ENCODE measurements at places on chromosomes 7 and 10.

- no peak for DNase-seq
Measured at GRCh38 chr7:100074841-100075240, 6.7 kb downstream of the ZNF3 start.

GRCh38 chr10:103013416-103013815 is 95.3 kb downstream of the CNNM2 start:
- no peak for DNase-seq

GRCh38 chr10:99700649-99701048 is 31.3 kb downstream of the COX15 start:
- no peak for DNase-seq

GRCh38 chr10:119933179-119933578 is 40.6 kb downstream of the SEC23IP start:
- DNase-seq, result no peak

GRCh38 chr7:149261316-149261828 is 624 bp upstream of the ZNF783 start:
- DNase-seq, result no peak

- DNase-seq, result no peak
Measured at GRCh38 chr7:44473295-44473694, 17.2 kb downstream of the NUDCD3 start.

DNA sequence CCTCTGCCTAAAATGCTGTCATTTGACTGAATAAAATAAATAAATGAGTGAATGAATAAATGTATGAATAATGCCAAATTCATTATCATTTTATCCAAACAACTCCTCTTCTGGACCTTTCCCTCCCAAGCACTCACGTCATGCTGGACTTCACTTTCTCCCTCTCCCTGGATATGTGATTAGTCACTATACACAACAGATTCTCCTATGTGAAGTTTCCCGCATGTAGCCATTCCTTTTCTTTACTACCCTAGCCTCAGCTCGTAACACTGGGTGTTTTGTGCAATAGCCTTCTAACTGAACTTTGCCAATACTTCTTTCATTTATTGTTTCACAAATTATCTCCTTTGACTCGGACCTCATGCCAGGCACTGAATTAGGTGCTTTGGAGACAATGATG is 87.6 kb upstream of the IL6 start:
- DNase-seq, result no peak

- no peak for DNase-seq
Measured at GRCh38 chr10:65555192-65555591, 1370.6 kb upstream of the LRRTM3 start.

DNA sequence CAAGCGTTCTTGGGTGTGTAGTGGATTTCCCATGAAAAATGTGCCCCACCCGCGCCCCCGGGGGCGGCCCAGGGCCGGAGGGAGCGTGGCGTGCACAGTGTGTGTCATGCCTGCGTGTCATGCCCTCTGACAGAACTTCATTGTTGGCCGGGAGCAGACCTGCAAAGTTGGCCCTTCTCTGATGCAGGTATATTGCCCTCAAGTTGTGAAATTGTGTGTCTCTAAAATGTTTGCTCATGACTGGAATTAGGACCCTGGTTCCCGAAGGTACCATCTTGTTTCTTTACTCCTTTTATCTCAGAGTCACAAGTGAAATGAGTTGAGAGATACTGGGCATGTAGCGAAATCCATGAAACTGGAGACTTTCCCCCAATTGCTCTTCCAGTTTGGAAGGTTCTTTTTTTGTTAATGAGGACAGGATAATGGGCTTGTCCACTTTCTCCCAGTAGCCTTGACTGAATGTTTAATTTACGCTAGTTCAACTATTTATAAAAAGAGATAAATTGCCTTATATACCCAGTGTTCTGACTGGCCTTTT is 26.2 kb downstream of the ADK start:
- peak; percentile 16 for DNase-seq

DNA sequence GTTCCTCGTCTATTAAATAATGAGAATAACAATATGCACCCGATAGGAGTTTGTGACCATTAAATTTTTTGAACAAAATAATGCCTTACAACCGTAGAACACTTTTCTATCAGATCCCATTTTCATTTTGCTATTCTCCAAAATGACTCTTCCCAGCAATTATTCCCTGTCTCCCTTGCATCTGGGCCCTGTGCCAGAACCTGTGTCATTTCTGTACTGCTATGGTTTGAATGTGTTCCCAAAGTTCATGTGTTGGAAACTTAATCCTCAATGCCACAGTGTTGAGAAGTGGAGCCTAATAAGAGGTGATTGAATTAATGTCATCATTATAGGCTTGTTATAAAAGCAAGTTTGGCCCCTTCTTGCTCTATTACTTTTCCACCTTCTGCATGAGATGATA is 33.2 kb upstream of the SMNDC1 start:
- no peak for DNase-seq

- DNase-seq, result peak; percentile 1
Measured at GRCh38 chr10:10677479-10677878, 340.2 kb upstream of the CELF2 start.

DNA sequence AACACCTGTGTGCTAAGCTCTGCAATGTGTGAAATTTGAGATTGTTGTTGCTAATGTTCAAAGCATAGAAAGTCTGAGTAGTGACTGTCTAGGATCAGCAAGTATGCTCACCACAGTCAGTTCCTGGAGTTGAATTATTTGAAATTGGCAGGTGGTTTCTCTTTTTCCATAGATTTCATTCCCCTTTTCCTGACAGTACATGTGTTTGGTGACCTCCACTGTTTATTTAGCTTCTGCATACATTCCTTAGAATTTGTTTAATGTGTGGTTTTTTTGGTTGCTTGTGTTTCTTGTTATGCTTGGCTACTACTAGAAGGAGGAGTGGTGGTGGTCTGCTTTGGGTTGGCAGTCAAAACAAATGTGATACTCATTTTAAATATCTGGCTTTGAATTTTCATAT is 52.3 kb downstream of the FOXP2 start:
- DNase-seq, result no peak

GRCh38 chr7:82443547-82444219 is at the start of gene CACNA2D1:
Gene CACNA2D1, minus strand, starts transcription at chr7:82443777.
- DNase-seq, result no peak

- DNase-seq, result no peak
Measured at GRCh38 chr7:127890726-127891125, 140.5 kb downstream of the LRRC4 start.

DNA sequence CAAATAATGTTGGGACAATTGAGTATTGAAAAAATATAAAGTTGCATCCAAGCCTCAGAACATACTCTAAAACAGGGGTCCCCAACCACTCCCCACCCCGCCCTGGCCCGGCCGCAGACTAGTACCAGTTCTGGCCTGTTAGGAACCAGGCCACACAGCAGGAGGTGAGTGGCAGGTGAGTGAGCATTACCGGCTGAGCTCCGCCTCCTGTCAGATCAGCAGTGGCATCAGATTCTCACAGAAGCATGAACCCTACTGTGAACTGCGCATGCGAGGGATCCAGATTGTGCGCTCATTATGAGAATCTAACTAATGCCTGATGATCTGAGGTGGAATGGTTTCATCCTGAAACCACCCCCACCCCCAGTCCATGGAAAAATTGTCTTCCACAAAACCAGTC is 19.4 kb downstream of the HIPK2 start:
- no peak for DNase-seq

GRCh38 chr7:12569673-12570072 is 847 bp upstream of the SCIN start:
- DNase-seq, result no peak

DNA sequence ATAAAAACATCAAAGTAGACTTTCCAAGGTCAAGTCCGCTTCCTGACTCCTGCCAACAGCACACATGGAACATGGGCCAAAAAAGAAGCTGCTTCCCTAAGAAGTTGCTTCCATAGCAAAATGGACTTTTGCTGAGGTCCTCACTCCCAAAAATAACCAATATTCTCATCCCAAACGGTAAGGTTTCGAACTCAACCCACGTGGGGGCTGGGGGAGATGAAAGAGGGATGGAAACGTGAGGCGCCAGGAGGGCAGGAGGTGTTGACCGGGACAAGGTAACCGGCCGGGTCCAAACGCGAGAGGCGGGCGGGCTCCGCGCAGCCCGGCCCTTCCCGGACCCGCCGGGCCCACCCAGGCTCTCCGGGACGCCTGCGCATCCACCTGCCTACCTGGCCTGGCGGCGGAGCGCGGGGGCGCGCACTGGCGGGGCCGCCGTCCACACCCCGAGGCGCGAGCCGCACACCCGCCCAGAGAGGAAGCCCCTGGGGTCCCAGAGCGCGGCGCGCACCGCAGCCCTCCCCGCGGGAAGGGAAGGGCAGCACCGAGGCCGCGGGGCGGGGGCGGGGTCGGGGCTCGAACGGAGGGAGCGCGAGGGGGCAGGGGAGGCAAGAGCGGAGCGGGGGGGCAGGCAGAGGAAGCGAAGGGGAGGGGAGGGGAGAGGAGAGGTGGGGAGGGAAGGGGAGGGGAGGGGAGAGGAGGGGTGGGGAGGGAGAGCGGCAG is 742 bp downstream of the LMBR1 start:
- peak; percentile 20 for DNase-seq

DNA sequence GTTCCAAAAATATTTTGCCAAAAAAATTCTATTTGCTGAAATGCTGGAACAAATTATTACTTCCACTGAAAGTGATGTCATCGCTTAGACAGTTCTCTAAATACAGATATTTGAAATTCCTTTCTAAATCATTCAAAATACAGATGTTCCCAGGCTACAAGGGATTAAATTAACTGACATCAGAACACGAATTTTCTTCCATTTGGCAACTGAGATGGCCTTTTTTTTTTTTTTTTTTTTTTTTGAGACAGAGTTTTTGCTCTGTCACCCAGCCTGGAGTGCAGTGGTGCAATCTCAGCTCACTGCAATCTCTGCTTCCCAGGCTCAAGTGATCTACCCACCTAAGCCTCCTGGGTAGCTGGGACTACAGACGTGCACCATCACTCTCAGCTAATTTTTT is 57.0 kb downstream of the P4HA1 start:
- no peak for DNase-seq

- no peak for DNase-seq
Measured at GRCh38 chr10:89032141-89032891, 41.7 kb downstream of the FAS start.

DNA sequence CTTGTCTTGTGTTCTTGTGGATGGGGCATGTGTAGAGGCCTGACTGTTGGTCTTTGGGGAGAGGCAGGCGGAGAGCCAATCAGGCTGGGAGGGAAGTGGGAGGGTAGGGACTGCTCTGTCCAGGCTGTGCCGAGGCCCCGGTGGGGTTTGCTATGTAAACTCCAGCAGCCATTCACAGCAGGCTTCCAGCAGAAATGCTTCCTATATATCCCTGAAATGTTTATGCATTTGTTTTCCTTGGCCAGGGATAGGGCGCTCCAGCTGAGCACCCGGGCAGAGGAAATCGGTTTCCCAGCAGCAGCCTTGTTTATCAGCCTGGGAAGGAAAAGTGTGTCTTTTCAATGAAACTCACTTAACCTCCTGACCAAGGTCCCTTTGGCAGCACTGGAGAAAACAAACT is 18.3 kb upstream of the AQP1 start:
- DNase-seq, result no peak

GRCh38 chr7:17681965-17682364 is 258.3 kb downstream of the SNX13 start:
- no peak for DNase-seq

DNA sequence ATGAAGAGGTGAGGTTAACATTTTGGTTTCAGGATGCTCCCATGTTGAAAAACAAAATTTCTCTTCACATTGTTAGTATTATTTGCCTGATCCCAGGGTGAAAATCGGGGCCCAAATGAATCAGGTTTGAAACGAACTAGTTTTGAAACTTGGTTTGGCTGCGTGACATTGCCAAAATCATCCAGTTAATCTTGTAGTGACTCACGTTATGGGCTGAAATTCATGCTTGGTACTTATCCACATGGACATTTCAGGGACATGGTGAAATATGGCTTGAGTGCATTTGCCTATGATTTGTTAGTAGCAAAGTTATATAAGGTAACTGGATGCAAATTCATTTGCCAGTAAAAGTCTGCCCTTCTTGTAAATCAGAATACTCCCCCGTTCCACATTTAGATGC is 97.3 kb downstream of the CFAP58 start:
- DNase-seq, result no peak

- no peak for DNase-seq
Measured at GRCh38 chr7:78062214-78062613, 263.6 kb downstream of the PHTF2 start.

DNA sequence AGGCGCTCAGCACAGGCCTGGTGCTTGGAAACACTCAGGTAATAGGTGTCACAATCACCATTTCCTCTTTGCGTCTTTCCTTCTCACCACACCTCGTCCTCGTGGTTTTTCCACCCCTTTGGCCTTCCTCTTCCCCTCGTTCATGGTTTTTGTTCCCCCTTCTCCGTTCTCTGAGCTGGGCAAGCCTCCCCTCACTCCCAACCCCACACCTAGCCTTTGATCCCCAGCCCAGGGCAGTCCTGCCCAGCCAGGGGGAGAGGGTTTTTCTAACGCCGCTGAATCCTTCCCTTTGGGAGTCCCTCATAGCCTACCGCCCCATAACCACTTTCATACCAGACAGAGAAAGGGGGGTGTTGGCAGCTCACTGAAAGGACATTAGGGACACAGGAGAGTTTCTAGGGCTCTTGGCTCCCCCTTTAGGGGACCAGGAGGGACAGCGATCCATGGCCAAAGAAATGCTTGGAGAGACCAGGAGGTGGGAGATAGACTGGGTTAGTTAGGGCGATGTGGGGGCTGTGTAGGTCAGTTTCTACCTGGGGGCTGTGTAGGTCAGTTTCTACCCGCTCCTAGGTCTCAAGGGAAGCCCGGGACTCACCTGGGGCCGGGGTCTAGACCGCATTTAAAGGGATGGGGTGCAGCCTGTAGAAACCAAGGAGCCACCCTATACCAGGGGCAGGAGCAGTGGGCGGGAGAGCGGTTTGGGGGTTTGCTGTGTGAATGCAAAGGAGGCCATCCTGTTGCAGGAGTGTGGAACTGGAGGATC is 1.4 kb downstream of the EPHB4 start:
- DNase-seq, result no peak
